Epithelial cell of prostate (primary cell): ENCODE measurements at places on chromosomes 3 and 15.

- no peak for DNase-seq
Measured at GRCh38 chr3:86961297-86961696, 29.7 kb downstream of the VGLL3 start.

- DNase-seq: no peak
Measured at GRCh38 chr15:85380812-85381642, 624 bp downstream of the AKAP13 start.

DNA sequence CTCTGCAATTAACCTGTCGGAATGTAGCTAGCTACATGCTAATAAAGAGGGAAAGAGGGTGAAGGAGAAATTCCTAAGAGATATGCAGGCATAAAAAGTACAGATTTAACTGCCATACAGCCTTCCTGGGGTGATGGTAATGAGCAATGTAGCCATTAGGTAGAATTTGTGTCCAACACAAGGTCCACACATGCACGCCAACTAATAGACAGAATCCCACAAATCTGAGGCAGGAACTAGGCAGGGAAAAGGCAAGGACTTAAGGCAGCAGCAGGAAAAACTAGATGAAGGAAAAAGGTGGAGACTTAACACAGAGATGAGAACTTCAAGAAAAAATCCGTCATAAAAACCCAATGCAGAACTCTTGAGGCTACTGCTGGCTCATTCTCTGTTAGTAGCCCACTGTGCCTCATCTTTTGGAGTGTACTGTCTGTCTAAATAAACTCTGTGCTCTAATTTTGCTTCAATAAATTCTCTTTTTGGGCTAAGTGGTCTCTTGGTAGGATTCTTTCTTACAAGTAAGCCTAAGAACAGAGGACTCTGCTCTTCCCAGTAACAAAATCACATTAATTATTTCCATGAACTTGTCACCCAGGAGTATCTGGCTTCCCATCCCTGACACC is 81.5 kb downstream of the BTLA start:
- no peak for DNase-seq

GRCh38 chr3:149819432-149819831 is 6.4 kb downstream of the RNF13 start:
- DNase-seq: no peak

- no peak for DNase-seq
Measured at GRCh38 chr3:3109407-3110298, 521 bp downstream of the IL5RA start.

GRCh38 chr3:117104792-117105191 is 395.2 kb downstream of the TUSC7 start:
- no peak for DNase-seq

- DNase-seq: no peak
Measured at GRCh38 chr3:23594066-23594465, 211.7 kb upstream of the UBE2E1 start.

- no peak for DNase-seq
Measured at GRCh38 chr15:101169495-101170071, 82.3 kb downstream of the CHSY1 start.

- no peak for DNase-seq
Measured at GRCh38 chr3:146468234-146468633, 1.1 kb downstream of the PLSCR2 start.

DNA sequence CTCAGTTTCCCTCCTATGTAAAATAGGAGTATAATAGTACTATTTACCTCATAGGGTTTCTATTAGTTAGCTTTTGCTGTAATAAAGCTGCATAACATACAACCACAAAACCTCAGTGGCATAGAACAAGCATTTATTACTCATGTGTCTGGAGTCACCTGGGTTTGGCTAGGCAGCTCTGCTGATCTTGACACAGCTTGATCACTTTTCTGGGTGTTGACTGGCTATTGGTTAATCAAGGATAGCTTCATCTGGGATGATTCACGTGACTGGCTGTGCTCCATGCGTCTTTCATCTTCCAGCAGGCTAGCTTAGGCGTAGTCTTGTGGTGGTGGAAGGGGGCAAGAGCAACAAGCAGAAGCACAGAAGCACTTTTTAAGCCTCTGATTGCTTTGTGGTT is 112.6 kb downstream of the SQOR start:
- peak; percentile 41 for DNase-seq

- no peak for DNase-seq
Measured at GRCh38 chr3:42526616-42527367, 24.3 kb downstream of the VIPR1 start.
